ENCODE measurements at places on chromosomes 7 and 10. TPM values are rescaled to one million over a fixed set of nuclear protein-coding genes. Genes with fewer than 3 reads are reported as not detected.

- H3K4me1 ChIP-seq: peaks cover 20% of the 10 kb centered on the region
- no peak for DNase-seq
- peaks cover 8% of the 10 kb centered on the region for H3K36me3 ChIP-seq
These were observed 744 bp downstream of the TRIP6 start for GRCh38 chr7:100867776-100868485.

- H3K4me1 ChIP-seq: no peaks in the 10 kb centered on the region
- no peak overlapping the region for H3K27ac ChIP-seq
- H3K27me3 ChIP-seq: no peaks in the 10 kb centered on the region
These were observed 410.6 kb downstream of the KCNMA1 start for GRCh38 chr10:77226853-77227565.

Gene VPS37D
- 0.40 TPM for total RNA-seq

Gene GAD2
- not detected for total RNA-seq

- DNase-seq: no peak
- peaks cover 3% of the 10 kb centered on the region for H3K27me3 ChIP-seq
These were observed 83.1 kb upstream of the CHCHD3 start for GRCh38 chr7:133165001-133165400.

Gene ASZ1
- not detected for total RNA-seq
